ENCODE measurements at places on chromosomes 6 and 20.

GRCh38 chr6:106287215-106287614 is 38.3 kb downstream of the ATG5 start:
- DNase-seq, result peak; percentile 32

GRCh38 chr20:46973766-46974165 is 79.1 kb downstream of the EYA2 start:
- DNase-seq, result no peak

- DNase-seq, result no peak
Observed at GRCh38 chr6:43159599-43159998, 11.5 kb upstream of the SRF start.

DNA sequence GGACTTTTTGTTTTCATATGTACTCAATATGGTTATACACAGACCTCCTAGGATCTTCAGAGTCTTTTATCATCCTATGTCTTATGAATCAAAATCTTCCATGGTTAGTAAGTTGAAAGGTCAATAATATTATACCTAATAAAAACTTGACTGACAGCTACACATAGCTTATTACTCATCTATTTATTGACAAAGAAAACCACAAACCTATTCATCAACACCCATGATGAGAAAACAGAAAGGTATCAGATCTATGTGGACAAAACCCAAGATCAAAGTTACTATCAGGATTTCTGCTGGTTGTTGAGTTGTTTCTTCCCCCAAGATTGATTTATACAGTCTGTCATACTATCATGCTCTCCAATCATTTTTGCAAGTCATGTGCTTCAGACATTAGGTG is 460.1 kb upstream of the MANEA start:
- DNase-seq, result no peak

- DNase-seq, result peak; percentile 85
Observed at GRCh38 chr6:33298773-33299236, at the start of gene RGL2. Gene RGL2, minus strand, starts transcription at chr6:33298942. Its CDS starts 332 bp downstream, at chr6:33298610.

GRCh38 chr6:48110436-48111142 is 408 bp downstream of the PTCHD4 start:
- DNase-seq, result no peak

DNA sequence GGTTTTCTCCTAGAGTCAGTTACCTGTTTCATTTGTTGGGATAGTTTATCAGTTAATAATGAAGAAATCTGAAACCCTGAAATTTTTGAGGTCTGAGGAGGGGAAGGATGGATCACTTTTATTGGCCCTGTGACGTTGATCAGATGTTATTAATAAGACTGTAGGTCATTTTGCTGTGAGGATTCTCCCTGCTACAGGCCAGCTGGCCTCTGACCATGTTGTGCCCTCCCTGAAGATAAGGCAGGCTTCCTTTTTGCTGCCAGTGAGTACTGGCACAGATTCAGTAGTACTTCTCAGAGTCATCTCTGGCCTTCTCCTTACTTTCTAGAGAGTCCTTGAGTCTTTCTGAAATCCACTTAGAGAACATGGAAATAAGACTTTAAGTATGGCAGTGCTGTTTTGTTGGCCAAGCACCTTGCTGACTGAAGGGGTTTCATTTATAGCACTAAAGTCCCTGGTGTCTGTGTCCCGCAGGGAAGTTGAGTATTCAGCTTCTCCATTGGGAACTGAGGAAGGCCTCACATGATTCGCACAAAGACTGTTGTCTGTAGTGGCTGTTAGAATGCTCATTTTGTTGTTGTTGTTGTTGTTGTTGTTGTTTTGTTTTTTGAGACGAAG is 202.6 kb downstream of the DTNBP1 start:
- peak; percentile 40 for DNase-seq

GRCh38 chr6:38503032-38503773 is 136.5 kb downstream of the BTBD9 start:
- no peak for DNase-seq

DNA sequence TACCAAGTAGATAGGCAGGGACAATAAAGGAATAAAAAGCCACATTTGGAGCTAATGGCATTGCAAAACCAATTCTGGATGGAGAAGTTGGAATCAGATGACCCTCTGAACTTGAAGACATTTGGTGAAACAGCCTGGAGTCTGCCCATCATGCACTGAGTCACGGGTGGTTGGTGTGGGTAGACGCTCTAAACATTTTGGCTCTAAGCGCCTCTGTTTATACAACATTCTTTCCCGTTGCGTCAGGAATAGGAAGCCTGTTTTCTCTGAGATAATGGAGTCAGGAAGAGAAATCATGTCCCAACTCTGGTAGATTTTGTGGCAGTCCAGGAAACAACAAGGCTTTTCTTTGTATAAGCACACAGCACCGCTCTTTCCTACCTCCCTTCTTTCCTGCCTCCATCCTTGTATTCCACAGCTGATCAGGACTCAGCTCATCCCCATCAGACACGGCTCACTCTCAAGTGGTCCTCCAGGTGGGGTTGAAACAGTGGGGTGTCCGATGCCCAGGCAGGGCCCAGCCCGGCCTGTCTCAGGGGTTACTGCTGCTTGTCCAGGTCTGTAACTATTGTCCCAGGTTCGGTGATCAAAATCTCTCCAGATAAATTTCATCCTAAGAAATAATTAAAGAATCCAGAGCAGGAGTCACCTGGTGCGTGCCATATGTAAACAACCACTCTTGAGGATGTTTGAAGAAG is 12.1 kb upstream of the RAMACL start:
- peak; percentile 31 for DNase-seq

- no peak for DNase-seq
Observed at GRCh38 chr6:143215771-143216170, 155.1 kb downstream of the AIG1 start.

- no peak for DNase-seq
Observed at GRCh38 chr6:63418741-63419140, 99.0 kb upstream of the LGSN start.

GRCh38 chr6:14738933-14739332 is 506.9 kb upstream of the JARID2 start:
- no peak for DNase-seq

GRCh38 chr6:41463062-41463930 is 82.9 kb upstream of the FOXP4 start:
- DNase-seq, result peak; percentile 92

GRCh38 chr20:24663496-24663895 is 194.1 kb downstream of the SYNDIG1 start:
- no peak for DNase-seq

DNA sequence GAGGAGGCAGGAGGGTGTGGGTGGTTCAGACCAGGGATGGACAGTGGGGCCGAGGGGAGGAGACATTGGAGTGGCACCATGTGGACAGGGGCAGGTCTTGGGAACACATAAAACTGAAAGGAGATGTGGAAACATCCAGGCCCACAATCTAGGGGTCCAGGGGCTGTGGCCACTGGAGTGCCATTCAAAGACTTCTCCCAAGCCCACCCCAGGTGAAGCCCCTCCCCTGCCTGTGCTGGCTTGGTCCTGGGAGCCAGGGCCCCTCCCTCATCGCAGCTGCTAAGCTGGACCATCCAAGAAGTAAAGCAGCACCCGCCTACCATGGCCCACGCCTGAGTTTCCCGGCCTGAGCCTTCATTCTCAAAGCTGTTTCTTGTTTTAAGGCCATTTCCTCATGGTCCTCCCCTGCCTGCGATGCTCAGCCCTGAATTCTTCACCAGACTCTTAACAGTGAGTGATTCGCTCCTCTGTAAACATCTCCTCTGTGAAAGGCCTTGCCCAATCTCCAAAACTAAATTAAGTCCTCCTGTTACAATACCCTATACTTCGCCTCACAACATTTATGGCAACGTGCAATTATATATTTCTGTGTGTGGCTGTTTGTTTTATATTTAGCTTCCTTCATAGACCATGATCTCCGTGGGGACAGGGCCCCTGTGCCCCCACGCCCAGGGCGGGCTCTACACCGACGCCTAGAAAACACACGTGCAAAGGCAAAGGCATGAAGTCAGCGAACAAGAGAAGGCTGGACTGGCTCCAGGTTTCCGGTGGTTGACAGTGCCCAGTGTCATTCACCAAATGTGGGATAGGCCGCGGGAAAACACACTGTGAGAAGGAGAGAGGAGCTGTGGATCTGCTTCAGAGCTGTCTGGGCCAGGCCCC is 267.8 kb downstream of the ERMARD start:
- no peak for DNase-seq

GRCh38 chr6:4322846-4323309 is 187.5 kb upstream of the ECI2 start:
- DNase-seq, result no peak

DNA sequence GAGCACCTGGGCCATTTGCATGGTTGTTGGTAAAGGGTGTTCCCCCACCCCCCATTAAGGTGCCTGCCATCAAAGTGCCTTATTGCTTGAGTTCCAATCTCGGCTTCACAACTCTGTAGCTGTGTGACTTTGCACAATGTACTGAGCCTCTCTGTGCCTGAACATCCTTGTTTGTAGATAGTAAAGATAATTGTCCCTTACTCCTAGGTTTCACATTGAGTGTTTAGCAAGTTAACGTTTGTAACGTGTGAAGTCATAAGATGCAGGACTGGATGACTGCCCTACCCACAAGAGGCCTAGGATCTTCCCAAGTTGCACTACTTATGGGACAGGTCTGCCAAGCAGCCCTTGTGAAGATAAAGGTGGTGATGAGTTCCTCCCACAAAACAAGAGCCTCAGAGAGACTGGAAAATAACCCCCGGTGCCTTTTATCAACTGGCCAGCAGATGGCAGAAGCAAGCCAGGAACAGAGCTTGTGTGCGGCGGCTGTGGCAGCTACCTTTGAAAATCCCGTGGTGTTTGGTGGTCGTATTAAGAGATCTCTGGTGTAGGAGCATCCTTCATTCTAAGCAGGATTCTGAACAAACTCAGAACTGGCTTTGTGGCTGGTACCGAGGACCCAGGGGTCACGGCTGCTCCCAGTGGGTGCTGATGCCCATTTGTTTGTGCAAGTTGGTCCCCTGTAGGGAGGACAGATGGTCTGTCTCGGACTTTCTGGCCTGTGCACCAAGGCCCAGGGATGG is 99.1 kb downstream of the CDH26 start:
- DNase-seq, result peak; percentile 58

DNA sequence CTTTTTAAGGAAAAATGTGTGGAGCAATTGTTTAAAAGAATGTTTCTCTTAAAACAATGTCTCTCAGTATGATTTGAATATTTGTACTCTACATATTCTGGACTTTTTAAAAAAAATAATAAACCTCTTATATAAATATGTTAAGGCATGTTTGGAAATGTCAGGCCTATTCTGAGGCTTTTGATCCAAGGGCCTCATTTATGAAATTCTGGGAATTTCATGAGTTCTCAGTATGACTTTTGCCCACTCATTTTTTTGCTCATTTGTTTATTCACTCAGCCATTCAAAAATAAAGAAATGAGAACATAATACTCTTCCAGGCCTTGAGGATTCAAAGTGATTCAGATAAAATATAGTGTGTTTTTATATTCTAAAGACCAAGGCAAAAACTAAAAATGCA is 60.4 kb downstream of the DOK5 start:
- DNase-seq, result no peak

- no peak for DNase-seq
Observed at GRCh38 chr6:163538331-163538730, 123.8 kb downstream of the QKI start.

GRCh38 chr6:55726144-55726543 is 147.2 kb upstream of the HMGCLL1 start:
- DNase-seq, result no peak
